ENCODE measurements at places on chromosomes 2 and 18.

DNA sequence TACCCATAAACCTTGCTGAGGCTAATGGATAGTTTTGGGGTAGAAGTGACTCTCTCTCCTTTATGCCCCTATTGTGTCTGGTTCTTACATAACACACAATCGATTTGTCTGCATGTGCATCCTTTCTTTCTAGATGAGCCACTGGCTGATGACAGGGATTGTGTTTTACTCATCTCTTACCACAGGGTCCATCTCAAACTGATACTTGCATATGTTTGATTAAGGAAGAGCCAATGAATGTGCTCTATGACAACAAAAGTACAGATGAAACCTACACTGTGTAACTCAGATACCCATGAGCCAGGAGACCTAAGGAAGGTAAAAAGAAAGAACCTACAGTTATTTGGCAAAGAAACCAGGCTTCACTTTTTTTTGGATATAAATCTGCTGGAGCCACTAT is 13.2 kb upstream of the BZW1 start:
- DNase-seq: peak; percentile 68

DNA sequence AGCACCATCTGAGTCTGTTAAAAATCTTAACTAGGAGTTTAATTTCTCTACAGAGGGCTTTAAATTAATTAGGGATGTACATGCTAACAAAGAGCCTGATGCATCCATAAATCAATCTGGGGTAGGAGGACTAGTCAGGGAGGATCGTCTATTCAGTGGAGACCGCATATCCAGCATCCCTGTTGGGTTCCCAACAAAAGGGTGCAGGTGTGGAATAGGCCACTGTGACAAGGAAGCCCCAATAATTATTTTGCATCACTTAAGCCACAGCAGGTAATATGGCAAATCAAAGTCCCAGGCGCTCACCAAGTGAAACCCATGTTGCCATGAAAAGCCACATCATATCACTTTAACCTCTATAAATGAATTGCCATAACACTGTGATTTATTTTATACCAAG is 392.3 kb downstream of the NCKAP5 start:
- no peak for DNase-seq

DNA sequence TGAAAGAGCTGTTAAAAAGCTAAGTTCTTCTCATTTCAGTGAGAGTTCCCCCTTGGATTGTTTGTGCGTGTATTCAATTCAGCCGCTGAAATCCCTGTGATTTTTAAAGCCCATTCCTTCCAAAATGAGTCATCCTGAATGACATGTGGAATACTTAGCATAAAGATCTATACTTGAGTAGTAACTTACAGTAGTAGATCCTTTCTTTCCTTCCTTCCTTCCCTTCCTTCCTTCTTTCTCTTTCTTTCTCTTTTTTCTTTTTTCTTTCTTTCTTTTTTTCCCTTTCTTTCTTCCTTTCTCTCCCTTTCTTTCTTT is 18.2 kb upstream of the SOX11 start:
- DNase-seq: no peak

DNA sequence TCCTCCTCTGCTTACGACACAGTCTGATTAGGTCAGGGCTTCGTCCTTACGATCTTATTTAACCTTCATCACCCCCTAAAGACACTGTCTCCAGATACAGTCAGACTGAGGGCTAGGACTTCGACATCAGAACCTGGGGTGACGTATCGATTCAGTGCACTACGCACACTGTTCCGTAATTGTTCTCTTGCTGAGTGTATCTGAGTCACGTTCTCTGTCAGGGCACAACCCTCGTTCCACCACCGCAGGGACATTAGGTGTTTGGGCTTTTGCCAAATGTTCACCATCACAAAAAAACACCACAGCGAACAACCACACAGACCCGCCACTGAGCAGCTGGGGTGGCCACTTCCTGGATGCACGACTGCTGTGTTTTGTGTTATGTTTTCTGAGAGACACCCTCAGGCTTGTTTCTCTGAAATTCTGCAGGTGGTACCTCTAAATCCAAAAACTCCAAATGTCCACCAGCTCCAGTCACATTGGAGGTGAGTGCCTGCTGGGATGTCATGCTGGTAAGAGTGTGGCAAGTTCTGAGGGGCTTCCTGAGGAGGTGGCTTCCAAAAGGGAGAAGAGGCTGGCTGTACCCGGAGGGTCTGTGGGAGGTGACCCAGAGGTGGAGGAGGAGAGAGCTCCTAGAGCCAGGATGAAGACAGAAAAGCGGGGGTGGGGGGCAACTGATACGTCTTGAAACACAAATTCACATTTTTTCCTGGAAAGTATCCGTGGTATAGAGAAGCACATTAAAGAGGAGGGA is 66.6 kb downstream of the ADNP2 start:
- DNase-seq: peak; percentile 19

DNA sequence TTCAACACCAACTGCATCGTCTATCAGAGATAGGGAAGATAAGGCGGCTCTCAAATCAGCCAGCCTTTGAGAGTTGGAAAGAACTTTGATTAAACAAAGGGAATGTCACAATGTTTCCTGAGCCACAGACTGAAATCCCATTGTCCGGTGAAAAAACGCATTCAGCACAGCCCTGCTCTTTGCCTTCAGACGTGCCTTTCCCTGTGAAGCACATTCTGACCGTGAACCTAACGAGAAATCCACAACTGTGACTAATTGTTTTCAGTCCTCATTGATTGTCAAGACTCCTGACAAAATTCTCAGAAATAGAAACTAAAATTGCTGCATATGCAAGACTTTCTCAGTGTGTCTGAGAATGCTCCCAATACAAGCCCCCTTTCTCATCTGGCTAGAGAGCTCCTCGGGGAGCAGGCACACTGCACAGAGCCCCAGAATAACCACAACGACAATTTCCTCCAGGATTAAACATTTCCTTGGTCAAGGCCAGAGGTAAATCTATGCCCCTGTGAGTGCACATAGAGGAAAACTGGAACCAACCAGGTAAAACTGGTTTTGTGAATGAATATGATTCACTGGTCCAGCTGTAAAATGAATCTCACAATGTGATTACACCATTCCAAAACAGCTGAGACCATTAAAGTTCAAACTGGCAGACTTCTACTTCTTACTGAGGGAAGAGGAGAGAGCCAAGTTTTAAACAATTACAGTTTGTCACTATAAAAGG is 561.9 kb upstream of the ID2 start:
- peak; percentile 39 for DNase-seq

DNA sequence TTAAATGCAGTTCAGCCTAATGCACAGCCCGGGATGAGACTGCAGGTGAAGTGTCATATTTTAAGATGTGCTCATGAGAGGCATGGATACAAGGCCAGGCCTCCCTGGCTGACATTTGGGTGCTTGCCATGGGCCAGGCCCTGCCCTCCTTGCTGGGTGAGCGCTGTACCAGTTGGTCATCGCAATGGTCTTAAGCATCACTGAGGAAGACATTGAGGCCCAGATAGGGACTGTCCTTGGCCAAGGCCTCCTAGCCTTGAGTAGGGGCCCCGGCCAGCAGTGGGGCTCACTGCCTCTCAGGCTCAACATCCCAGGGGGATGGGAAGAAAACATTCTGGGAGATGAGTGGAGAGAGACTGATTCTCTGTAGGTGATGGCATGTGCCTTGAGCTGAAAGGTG is 184.3 kb downstream of the SH3RF3 start:
- DNase-seq: no peak

DNA sequence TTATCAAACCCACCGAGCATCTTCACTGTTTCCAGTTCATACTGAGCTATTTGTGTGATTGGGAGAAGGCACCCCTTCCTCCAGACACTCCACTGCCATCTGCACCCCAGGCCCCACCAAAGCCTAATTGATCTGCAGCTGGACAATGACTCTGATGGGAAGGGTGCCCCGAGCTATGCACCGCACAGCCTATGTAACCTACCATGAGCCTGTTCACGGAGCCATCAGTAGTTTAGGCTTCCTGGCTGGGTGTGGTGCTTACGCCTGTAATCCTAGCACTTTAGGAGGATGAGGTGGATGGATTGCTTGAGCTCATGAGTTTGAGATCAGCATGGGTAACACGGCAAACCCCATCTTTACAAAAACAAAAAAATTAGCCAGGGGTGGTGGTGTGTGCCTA is 17.8 kb upstream of the ASAP2 start:
- DNase-seq: no peak

DNA sequence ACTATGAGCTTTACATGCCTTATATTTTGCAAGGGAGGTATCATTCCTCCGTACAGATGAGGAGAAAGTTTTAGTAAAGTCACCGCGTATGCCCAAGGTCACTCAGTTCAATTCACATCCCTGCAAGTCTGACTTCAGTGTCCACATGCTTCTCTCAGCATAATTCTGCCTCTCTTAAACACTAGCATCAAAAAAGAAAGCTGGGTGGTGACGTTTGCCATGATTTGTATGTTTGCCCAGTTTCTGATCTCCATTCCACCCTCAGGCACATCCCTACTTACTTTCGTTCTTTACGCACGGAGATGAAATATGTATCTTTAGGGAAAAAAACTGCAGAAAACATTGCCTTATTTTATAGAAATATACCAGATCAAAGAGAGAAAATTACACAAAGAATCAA is 129.2 kb upstream of the PTPRM start:
- DNase-seq: no peak

- DNase-seq: no peak
Observed at GRCh38 chr2:54407693-54408092, 48.4 kb upstream of the SPTBN1 start.

DNA sequence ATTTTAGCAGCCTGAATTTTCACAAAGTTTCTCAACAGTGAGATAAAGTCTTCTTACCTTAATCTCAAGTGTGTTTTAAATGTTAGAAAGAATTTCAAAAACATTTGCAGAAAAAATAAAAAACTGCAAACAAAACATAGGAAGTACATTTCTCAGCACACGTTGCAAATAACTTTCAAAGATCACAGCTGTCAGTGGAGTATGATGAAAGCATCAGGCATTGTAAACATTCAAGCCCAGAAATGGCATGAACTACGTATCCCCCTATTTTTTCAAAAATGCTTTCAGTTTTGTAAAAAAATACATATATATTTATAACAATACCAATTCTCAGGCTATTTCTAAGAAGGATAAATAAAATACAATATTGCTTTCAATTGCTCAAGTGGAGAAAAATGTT is 320.6 kb upstream of the TFPI start:
- DNase-seq: no peak

DNA sequence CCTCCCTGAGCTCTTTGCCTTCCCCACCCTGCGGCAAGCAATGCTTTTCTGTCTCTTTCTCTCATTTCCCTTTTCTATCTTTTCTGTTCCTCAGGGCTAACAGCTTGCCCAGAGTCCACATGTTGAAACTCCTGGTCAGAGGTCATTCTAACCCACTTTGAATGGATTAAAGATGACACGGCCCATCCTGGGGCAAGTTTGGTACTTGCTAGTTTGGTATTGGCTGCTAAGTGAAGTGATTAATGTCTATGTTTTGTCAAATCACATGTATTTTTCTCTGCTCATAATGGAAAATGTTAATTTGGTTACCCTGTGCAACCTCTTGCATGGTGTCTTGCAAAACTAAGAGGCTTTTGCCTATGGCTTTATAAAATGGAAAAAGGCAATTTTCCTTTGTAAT is 960.2 kb downstream of the CNTNAP5 start:
- no peak for DNase-seq

- no peak for DNase-seq
Observed at GRCh38 chr2:174774886-174775285, 10.6 kb upstream of the CHRNA1 start.

GRCh38 chr18:7221424-7222155 is 9.3 kb upstream of the LRRC30 start:
- peak; percentile 22 for DNase-seq

DNA sequence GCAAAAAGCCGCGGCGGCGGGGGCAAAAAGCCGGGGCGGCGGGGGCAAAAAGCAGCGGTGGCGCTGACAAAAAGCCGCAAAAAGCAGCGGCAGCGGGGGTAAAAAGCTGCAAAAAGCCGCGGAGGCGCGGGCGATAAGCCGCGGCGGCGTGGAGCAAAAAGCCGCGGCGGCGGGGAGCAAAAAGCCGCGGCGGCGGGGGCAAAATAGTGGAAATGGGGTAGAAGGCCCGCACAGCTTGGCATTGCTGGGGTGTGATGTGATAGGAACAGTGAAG is 450.1 kb downstream of the ANKRD30B start:
- DNase-seq: no peak

- DNase-seq: peak; percentile 59
Observed at GRCh38 chr2:70767699-70768589, at the start of gene ADD2. ADD2 (minus strand) TSS chr2:70768200; CDS start chr2:70706408, 61,792 bp downstream.

DNA sequence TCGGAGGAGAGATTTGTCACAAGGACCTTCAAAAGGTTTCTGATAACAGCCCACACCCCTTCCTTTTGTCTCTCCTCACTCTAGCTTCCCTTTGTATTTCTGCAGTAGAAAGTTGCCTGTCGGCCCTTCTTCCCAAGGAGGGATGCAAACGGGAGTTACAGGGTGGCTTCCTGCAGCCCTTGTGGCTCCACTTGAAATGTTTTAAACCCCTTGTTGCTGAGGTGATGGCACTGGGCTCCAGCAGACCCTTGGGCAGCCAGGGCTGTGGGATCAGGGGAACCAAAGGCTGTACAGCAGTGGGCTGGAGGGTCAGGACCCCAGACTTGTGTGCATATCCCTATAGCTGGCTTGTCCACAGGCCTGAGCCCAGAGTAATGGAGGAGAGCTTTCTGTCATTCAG is 62.1 kb downstream of the COA5 start:
- DNase-seq: no peak

- no peak for DNase-seq
Observed at GRCh38 chr2:118670276-118670675, 177.2 kb downstream of the EN1 start.

- DNase-seq: no peak
Observed at GRCh38 chr2:233287871-233288270, 19.7 kb upstream of the SAG start.

DNA sequence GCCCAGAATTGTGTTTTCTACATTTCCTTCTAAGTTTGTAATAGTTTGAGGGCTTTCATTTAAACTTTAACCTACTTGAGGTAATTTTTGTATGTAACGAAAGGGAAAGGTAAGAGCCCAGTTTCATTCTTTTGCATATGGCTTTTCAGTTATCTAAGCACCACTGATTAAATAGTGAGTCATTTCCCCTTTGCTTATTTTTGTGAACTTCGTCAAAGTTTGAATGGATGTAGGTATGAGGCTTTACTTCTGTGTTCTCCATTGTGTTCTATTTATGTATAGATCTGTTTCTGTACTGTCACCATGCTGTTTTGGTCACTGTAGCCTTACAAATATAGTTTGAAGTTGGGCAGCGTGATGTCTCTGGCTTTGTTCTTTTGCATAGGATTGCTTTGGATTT is 944.8 kb upstream of the CNTNAP5 start:
- DNase-seq: no peak

DNA sequence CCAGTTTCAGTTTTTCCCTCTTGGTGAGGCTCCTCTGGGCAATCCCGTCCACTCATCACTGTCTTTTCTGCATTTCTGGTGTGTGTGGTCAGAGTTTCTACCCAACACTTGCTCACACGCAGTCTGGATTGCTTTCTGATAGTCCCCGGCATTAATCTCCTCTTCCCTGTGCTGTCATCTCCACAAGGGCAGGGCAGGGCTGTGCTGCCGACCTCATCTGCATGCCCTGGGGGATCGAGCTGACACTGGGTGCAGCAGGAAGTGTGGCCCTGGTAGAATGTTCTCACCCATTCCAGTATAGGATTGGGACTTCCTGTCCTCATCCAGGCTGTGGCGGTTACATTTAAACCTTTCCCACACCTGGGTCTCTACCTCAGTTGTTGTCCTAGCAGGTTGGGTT is 80.0 kb upstream of the FAM136A start:
- DNase-seq: no peak
